Right cardiac atrium (tissue), 5 donors: ENCODE measurements at places on chromosomes 6 and 20.

DNA sequence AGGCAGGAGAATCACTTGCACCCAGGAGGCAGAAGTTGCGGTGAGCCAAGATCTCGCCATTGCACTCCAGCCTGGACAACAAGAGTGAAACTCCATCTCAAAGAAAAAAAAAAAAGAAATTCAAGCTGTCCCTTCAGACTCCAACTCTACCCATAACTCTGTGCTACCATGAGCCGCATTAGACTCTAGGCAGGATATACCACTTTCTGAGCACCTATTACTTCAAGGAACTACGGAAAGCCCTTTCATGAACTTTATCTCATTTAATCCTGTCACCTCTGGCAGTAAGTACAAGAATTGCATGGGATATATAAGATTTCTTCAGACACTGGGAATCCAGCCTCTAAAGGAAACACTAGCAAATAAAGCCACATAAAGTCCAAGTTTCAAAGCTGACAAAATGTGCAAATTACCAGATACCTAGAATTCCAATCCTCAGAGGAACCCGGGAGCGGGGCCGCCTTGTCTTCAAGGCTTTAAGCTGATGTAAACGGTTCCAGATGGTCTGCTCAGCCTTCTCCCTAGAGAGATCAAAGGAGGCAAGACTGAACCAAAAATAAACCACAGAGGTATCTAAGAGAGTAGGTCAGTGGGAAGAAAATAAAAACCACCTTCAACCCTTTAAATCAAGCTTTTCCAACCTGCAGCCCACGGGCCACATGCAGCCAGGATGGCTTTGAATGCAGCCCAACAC is 9.4 kb downstream of the CDK5RAP1 start:
- no peak for DNase-seq

GRCh38 chr6:122285292-122285913 is 114.0 kb upstream of the HSF2 start:
- DNase-seq: no peak

- DNase-seq: no peak
These were observed 3.6 kb downstream of the TRAM2 start for GRCh38 chr6:52573295-52573694.

DNA sequence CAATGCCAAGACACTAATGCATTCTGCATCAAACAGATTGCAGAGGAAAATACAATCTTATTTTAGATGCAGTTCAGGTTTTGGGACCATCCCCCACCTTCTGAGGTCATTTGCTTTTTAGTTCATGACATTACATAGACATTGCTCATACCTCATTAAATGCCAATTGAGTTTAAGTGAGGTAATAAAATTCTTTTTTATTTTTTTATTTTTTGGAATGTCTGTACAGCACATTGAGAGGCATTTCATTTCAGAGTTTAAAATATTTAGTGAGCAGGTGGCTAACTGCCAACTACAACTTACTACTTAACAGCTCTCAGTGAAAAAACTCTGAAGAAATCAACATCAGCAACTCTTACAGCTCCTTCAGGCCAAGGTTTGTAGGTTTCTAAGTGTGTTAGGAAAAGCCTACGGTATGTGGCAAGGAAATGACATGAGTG is 482.2 kb upstream of the RNF217 start:
- DNase-seq: no peak

DNA sequence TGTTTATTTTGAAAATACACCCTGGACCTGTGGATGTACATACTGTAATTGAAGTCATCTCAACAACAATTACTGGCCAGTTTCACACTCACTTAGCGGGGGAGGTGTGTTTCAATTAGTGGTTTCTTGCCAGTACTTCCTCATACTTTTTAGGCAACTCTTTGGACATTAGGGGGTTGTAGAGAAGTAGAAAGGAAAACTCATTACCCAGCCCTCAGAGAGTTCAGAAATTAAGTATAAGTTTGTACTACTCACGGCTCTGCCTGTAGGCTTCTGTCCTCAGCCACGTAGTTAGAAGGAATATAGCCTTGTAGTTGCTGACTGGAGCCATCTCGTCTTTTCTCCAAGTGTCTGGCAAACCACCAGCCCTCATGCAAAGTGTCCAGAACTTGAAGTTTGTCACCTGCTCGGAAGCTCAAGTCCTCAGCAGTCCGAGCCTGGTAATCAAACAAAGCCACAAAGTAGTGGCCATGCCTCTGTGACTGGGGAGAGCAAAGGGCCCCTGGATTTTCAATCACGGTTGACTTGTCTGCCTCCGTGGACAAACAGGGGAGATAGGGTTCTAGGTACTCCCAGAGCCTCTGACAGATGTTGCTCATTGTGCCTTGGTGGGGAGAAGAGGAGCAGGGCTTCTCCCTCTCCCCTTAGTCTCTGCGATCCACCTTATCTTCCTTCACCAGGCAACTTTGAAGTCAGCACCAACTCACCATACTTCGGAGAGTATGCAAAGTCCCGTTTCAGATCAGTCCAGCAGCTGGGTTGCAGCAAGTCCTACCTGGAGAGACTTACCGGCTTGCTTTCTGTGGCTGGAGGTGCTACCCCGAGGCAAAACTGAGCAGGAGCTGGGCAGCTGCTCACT is 749 bp downstream of the FRK start:
- no peak for DNase-seq
